ENCODE measurements at places on chromosomes 1 and 21.

- DNase-seq: peak; percentile 10
Observed at GRCh38 chr1:50661626-50662025, 238.4 kb upstream of the DMRTA2 start.

GRCh38 chr1:231808990-231809389 is 182.4 kb downstream of the DISC1 start:
- peak; percentile 91 for DNase-seq

DNA sequence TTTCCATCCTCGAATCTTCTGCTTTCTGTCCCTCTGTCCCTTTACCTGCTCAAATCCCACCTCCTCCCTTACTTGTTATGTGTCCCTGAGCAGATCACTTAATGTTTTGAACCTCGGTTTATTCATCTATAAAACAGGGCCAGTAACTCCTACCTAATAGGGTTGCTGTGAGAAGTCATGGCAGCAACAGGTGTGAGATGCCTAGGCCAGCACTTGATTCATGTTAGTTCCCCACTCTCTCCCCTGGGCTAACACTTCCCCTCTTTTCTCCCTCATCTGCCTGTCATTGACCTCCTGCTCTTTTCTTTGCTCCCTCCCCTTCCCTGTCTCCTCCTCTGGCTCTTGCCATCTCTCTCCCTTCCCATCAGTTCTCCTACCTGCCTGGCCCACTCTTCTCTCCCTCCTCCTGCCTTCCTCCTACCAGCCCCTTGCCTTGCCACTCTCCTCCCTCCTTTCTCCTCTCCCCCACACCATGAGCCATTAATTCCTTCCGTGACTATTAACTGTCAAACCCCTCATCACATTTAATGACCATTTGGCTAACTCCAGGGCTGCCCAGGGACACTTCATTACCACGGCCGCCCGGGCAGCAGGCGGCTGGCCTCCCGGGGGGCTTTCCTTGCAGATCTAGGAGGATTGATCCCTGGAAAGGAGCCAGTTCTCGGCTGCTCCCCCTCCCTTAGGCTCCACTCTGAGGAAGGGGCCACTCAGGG is 90.6 kb upstream of the CD1D start:
- DNase-seq: no peak

DNA sequence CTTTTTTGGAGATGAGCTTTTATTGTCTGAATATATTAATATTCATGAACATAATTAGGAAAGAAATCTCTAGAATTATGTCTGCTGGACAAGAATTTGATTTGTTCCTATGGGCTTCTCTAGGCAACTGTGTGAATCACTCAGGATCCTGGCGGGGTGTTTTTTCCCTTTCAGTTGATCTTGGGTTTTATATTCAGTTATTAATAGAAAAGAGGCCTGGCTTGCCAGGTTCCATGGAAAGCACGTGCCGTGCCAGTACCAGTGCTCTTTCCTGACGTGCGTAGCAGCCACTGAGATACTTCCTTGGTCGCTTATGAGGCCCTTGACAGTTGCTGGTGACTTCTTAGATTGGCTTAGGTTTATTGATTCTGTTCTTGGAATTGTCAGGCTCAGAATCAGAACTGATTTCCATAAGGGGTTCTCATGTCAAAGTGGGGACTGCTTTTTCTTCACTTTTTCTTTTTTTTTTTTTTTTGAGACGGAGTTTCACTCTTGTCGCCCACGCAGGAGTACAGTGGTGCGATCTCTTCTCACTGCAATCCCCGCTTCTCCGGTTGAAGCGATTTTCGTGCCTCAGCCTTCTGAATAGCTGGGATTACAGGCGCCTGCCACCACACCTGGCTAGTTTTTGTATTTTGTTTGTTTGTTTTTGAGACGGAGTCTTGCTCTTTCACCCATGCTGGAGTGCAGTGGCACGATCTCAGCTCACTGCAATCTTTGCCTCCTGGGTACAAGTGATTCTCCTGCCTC is 48.7 kb upstream of the KIF1B start:
- no peak for DNase-seq

- DNase-seq: no peak
Observed at GRCh38 chr1:17672226-17672625, 82.9 kb upstream of the ACTL8 start.

DNA sequence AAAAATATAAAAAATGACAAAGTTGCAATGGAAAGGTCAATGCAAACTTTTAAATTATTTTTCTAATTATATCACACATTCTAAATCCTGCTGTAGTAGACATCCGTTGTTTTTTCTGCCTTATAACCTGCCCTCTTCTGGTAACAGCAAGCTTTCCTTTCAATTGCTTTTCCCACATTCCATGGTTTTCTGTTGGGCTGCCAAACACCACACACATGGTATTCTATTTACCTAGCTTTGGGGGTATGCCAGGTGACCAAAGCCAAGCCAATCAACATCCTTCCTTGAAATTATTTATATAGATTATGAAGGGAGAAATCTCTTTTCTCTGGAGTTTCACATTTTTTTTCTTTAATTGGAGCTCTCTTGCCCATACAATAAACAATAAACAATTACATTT is 3.4 kb upstream of the LAMC1 start:
- DNase-seq: peak; percentile 61

DNA sequence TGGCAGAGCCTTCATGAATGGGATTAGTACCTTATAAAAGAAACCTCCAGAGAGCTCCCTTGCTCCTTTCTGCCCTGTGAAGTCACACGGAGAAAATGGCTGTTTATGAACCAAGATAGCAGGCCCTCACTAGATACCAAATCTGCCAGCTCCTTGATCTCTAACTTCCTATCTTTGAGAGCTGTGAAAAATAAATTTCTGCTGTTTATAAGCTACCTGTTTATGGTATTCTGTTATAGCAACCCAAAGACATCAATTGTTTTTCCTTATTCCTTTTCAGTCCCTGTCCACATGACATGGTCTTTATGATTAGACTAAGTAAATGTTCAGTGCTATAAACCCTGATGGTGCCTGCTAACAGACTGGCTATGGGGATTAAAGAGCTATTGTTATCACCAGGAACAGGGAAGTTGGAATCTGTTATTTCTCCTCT is 9.7 kb upstream of the STIL start:
- no peak for DNase-seq

DNA sequence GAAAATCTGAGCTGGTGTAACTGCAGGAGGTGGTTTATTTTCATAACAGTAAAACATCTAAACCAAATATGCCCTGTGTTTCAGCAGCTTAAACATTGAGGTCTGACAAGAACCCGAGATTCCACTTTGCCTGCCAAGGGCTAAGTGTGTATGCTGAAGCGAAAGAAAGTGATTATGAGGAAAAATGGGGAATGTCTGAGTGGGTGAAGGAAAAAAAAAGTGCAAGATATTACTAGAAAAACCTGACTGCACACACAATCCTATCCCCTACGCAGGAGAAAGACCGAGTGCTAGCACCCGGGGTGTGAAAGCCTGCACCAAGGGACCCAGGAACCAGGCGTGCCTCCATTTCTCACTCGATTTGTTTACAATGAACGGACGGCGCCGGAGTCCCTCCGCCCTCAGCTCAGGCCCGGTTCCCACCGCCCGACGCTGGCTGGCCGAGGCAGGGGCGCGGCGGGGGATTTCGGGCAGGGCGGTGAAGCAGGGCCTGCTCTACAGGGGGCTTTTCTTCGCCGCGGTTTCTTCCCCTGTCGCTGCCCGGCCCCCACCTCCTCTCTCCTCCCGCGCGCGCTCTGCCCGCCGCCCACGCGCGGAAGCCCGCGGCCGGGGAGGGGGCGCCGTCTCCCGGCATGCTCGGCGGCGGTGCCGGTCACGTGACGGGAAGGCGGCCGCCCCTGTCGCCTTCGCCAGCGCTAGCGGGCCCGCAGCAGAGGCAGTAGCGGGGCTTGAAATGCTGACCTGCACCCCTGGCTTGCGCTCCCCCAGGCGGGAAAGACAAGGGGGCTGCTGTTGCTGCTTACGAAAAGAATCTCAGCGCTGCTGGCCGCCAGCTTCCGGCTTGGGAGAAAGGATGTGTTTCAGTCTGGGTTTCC is 35.9 kb downstream of the ITPKB start:
- DNase-seq: peak; percentile 47

GRCh38 chr1:55400508-55400907 is 185.3 kb upstream of the USP24 start:
- no peak for DNase-seq

GRCh38 chr1:181482521-181483284 is 614 bp upstream of the CACNA1E start:
- no peak for DNase-seq

DNA sequence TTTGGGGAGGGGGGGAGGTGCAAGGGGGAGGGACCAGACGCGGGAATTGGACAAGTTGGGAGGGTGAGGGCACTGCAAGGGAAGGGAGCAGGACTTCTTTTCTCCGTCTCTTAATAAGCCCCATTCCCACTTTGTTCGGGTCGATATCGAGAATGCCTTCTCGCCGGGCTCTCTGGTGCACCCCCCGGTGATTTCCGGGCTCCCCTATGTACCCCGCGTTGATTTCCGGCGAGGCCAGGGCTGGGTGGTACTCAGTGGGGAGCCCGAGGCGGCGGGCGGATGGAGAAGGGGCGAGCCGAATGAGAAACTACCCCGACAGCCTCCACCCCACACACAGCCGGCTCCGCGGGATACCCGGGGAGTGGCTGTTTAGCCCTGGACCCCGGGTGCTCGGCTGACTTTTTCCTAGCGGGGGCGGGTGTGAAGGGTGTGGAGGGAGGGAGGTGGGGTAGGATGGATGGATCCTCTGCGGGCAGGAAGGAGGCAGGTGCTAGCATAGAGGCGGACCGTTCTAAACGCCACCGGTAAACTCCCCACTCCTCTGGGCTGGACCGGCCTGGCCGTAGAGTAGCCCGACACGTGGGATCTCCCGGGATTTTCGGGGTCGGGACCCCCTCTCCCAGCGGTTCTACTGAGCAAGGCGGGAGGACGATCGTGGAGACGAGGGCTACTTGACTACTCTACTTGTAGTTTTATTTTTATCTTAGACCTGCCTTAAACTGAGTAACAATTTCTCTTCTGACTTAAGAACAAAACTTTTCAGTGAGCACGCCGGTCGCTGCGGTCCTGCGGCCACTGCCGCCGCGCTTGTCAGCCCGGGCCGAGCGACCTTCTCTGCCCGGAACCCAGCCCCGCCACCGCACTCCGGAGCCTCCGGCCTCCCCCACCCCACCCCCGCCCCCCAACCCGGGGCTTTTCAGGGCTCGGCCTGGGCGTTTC is 1.0 kb downstream of the RNF220 start:
- DNase-seq: peak; percentile 5

DNA sequence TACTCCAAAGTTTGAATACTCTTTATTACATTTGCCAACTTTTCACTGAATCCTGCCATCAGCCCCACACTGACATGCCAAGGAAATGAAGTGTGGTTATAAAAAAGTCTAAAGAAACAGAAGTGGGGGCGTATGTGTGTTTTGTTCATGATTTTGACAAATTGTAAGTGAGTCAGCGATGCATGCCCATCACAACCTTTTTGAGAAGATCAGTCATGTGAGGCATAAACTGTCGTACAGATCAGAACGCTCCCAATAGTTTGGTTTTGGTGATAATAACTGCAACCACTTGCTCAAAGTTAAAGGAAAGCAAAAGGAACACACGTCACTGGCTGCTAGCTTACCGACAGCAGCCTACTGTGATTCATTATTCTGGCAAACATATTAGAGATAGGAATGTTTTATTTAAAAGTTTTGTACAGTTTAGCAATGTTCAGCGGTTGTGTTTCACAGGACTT is 95.6 kb downstream of the RGS2 start:
- peak; percentile 88 for DNase-seq

- no peak for DNase-seq
Observed at GRCh38 chr1:160427625-160428024, 27.3 kb downstream of the VANGL2 start.

GRCh38 chr21:31151156-31152045 is 113.1 kb upstream of the KRTAP19-8 start:
- DNase-seq: no peak

DNA sequence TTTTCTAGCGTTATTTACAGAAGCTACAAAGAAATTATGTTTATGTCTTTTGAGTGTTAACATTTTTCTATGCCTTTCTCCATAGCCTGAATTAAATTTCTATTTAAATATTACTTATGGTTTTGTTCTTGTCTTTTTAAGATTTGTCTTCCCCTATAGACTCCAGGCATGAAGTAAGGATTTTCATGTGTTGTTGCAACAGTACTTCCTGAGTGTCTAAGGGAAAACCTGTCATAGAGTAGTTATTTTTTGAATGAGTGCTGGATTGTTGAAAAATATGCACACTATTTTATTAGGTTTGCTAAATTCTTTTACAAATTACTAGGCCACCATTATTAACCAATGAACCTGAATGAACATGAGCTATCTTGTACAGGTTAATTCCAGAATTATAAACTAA is 27.1 kb downstream of the SAMSN1 start:
- DNase-seq: no peak

DNA sequence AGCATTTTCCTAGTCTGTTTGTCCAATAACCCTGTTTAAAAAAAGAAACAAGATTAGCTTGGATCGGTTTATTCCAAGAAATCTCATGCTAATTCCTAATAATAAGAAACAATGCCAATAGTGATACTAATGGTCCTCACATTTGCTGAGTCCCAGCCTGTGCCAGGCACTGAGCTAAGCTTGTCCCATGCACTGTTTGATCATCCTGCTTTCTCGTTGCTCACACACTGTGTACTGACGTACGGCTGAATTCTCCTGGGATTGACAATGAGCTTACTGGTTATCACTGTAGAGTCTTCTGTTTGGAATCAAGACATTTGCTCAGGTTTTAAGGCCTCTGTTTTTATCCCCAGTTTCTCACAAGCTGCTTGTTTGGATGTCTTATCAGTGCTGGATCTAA is 71.1 kb downstream of the CACNA1E start:
- no peak for DNase-seq

DNA sequence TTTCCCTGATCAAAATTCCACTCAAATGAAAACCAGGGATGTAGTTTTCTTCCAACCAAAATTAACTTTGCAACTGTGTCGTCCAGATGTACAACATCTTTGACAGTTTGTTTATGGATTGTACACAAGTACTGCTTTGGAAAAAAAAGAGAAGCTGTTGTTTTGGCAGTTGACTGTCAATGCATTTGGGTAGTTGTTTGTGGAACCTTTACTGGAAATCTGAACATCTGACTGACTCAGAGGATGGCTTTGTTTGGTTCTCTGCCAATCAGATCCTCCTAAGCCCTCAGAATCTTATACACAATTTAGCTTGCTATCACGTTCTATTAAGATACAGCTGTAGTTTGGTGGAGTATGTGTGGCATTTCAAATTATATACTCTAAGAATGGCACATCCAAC is 195.0 kb downstream of the KCNK2 start:
- DNase-seq: peak; percentile 78

GRCh38 chr1:22531251-22531650 is 32.0 kb upstream of the EPHA8 start:
- DNase-seq: no peak

- DNase-seq: no peak
Observed at GRCh38 chr21:42526379-42526727, 12.7 kb downstream of the SLC37A1 start.
